ENCODE measurements at places on chromosomes 4 and X.

- DNase-seq = no peak
Observed at GRCh38 chrX:32687379-32687778, 524.0 kb downstream of the DMD start.

GRCh38 chrX:1223242-1223600 is 10.8 kb upstream of the CRLF2 start:
- no peak for DNase-seq

DNA sequence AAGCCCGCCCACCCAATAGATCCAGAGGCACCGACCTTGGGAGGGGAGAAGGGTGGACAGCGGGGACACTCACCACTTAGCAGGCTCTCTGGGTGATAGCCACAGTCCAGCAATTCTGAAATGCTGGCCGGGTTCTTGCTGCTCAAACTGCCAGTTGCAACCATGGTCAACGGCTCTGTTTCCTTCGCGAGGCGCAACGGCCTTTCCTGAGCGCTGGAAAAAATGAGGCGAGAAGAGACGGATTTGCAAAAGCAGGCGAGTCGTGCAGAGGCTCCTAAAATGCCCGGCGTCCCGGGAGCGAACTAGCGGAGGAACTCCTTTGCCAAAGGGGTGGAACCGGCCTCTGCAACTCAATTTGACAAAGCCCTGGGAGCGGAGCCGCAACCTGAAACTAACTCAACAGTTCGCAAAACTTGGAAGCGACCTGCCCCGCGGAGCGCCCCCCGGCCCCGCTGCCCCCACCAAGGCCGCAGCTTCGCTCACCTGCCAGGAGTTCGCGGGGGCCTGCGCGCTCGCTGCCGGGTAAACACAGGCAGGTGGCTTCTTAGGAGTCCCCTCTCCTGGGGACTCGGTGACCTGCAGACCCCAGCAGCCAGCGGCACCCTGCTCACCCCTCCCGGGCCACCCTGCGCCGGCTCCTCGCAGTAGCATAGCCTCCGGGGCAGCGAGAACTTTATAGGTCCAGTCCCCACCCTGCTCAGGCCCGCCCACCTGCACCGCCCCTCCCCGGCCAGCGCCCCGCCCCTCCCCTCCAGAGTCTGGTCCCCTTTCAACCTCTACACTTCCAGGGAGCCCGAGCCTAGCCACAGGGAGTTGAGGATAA is at the start of gene DDIT4L:
TSS of gene DDIT4L (minus strand) at position 649 of the 823 bp plus-strand sequence. CDS start at position 164, 485 bp downstream.
- no peak for DNase-seq

GRCh38 chr4:102390438-102390837 is 45.2 kb upstream of the SLC39A8 start:
- DNase-seq = no peak

GRCh38 chr4:26192899-26193869 is 127.6 kb upstream of the RBPJ start:
- no peak for DNase-seq

DNA sequence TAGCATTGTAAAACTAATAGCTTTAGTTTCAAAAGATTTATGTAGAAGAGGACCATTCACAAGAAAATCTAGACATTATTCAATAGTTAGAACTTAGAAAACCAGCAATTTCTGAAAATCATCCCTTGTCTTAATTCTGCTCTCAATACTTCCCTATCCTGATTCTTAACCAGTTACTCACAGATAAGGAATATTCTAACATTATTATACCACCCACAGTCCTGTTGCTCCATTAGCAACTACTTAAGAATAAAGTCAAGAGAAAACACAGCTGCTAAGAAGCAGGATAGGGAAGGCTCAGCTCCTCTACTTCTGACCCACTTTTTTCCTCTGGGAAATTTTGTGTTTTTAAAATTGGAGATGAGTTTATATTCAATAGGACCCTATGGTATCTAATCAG is 47.7 kb downstream of the PHKA1 start:
- DNase-seq = no peak

All from stimulated activated CD8-positive, alpha-beta memory T cell treated with anti-CD3 and anti-CD28 coated beads, Interleukin-12 subunit alpha, Interleukin-12 subunit beta, amount 100 ng/mL, for 4 hours (primary cell).